ENCODE measurements at places on chromosomes 6 and 20.

GRCh38 chr6:64217721-64218620 is 582.4 kb downstream of the PHF3 start:
- DNase-seq: peak; percentile 48

GRCh38 chr6:8494730-8495129 is 59.4 kb upstream of the SLC35B3 start:
- no peak for DNase-seq

GRCh38 chr6:76275746-76276145 is 203.3 kb upstream of the IMPG1 start:
- DNase-seq: no peak

GRCh38 chr6:137723273-137724017 is 143.6 kb upstream of the TNFAIP3 start:
- no peak for DNase-seq

GRCh38 chr20:16206817-16207216 is 366.4 kb downstream of the KIF16B start:
- no peak for DNase-seq

DNA sequence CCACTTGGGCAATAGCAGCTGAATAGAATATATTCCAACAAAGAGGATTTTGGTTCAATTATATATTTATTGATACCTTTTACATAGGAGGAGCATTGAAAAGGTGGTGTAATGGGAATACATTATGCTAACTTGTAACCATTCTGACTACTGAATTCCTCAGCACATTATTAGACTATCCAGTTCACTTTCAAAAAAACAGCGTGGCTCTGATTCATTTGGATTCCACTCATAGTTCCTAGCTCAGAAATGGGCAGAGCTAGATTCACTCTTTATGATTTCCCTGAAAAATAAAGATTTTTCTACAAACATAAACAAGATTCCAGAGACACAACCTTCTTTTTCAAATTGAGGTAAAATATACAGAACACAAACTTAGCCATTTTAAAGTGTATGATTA is 9.2 kb upstream of the TRERF1 start:
- DNase-seq: peak; percentile 60

GRCh38 chr20:61777773-61778494 is 287.7 kb downstream of the TAF4 start:
- DNase-seq: no peak

DNA sequence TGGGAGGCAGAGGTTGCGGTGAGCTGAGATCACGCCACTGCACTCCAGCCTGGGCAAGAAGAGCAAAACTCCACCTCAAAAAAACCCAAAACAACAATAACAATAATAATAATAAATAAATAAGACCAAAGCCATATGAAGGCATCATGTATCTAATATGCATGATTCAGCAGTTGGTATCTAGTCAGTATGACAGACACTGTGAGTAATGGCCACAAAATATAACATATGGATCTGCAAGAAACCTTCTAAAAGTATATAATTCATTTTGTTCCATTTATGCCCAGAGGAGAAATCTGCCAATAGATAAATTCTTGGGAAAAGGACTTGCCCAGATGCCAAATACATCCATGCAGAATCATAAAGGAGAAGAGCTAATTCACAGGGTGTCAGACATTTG is 252.3 kb downstream of the BTBD9 start:
- DNase-seq: no peak

DNA sequence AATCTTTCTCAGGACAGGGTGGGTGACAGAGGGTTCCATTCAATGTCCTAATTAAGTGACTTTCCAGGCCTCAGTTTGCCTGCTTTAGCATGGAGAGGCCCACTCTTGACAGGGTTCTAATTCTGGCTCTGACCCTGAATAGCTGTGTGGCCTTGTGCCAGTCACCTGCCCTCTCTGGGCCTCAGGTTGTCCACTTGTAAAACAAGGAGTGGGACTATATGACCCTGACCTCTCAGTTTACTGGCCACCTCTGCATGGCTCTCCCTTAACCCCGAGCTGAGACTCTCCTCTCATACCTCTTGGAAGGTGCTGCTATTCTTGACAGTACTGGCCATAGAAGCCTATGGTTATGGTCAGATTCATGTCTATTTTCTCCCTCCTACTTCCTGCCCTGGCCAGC is 44.1 kb upstream of the MLN start:
- no peak for DNase-seq

DNA sequence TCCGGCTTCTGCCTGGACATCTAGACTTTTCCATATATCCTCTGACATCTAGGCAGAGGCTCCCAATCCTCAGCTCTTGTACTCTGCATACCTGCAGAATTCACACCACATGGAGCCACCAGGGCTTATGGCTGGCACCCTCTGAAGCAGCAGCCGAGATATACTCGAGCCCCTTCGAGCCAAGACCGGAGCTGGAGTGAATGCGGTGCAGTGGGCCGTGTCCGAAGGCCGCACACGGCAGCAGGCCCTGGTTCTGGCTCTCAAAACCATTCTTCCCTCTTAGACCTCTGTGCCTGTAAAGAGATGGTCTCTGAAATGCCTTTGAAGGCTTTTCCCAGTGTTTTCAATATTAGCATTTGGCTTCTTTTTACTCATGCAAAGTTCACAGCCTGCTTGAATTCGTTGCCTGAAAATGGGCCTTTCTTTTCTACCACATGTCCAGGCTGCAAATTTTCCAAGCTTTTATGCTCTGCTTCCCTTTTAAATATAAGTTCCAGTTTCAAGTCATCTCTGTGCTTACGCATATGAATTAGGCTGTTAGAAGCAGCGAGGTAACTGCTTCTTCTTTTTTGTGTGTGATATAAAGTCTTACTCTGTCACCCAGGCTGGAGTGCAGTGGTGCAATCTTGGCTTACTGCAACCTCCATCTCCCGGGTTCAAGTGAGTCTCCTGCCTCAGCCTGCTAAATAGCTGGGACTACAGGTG is 3.8 kb upstream of the SIRPB1 start:
- no peak for DNase-seq

DNA sequence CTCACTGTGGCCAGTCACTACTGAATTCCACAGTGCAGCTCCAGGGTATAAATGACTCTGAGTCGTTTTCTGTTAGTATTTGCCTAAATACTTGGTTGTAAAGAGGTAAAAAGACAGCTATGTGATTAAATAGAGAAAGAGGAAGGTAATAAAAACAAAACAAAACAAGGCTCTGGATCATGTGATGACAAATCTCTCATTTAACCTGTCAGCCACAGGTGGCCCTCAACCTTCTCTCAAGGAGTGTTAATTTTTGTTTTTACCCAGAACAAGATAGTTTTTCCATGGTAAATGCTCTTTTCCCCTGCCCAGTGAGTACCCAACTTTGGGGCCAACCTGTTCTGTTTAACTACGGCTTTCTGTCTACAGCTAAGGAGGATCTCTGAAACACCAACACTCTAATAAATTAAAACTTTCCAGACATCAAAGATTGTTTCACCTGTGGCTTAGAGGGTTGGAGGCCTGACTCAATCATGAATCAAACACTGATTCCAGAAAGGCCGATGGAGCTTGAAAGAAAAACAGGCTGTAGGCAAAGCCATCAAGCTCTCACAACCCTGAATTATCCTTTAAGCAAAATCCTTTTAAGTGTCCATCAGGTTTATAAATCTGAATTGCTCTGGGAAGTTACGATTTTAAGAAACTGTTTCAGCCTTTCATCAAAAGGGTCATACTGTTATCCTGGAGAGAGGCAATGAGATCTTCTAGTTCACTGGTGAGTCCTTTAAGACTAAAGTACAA is 81.5 kb upstream of the BCLAF1 start:
- DNase-seq: no peak

Measured in iris pigment epithelial cell (primary cell).